ENCODE measurements at places on chromosomes 13 and 19.

GRCh38 chr13:36919833-36920615 is at the start of gene SMAD9:
Gene SMAD9, minus strand, starts transcription at chr13:36920238. Its CDS starts 40,549 bp downstream, at chr13:36879689.
- no peak for DNase-seq

DNA sequence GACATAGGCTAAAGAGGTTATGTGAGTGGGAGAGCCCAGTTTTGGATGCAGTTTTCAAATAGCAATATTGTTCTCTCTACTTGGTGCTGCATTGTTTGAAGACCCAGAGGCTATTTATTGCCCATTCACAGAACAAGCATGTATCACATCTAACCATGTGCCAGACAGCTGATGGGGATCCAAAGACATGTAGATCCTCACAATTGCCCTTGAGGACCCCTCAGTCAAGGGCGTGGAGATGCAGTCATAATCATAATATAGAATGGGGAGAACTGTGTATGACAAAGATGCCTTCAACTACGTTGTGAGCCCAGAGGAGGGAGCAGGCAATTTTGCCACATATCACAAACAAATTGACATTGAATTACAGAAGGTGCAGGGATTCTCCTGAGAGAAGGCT is 70.5 kb downstream of the NHLRC3 start:
- no peak for DNase-seq

DNA sequence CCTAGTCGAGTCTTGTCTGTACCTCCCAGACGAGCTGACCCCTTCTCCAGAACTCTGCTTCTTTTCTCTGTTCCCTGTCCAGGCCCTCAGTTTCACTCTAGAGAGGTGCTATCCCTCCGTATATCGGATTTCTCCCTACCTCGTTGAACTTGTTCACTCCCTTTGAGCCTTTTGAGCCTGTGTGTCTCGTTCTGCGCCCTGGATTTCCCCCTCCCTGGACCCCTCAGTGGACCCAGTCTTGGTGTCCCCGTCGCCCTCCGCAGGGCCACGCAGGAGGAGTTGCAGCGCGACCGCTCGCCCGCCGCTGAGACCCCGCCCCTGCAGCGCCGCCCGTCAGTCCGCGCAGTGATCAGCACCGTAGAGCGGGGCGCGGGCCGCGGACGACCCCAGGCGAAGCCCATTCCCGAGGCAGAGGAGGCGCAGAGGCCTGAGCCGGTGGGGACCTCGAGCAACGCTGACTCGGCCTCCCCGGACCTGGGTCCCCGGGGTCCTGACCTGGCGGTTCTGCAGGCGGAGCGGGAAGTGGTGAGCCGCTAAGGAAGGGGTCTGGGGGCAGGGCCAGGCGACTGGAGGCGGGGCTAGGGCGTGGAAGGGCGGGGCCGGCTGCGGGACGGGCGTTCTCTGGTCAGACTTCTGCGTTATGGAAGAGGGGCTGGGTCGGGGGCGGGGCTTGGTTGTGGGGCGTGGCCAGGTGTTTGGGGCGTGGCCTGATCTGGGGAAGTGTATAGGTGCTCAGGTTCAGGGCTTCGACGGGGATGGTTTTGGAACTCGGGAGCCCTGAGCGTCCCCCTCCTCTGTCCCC is 5.5 kb downstream of the EPS8L1 start:
- DNase-seq = no peak

- no peak for DNase-seq
Measured at GRCh38 chr13:26051231-26051656, 572 bp downstream of the SHISA2 start.

DNA sequence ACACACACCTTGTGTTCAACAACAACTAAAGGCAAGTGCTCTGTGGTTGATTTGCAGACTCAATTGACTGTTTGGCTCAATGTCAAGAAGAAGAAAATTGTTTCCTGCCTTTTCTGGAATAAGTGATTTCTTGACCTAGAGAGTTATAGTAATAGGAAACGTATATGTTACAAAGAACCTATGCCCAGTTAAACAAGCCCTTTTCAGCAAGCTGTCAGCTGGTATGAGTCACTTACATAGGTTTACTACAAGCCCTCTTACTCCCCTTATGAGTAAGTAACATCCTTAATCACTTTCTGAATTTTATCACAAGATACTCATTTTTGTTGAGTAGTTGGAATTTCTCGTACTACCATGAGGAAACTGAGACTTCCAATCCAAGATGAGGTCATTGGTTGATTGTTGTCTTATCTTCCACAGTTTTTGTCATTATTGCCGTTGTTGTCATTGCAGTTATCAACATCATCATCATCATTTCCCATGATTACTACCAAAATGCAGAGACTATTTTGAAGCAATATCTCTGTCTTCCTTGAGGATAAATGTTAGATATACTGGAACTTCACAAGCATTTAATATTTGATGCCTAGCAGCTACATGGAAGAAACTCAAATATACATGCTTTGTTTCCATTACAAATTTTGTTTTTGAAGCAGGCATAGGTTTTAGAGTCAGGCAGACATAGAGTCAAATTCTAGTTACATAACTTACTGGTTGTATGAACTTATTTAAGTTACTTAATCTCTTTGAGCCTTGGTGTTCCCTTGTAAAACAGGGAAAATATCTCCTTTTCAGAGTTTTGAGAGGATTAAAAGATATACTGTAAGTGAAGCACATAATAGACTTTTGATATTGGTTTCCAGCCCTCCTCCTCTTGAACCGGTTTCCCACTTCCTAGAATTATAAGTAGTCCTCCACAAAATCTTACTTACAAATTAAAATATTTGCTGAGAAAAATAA is 106.0 kb downstream of the RAP2A start:
- no peak for DNase-seq

GRCh38 chr13:46062185-46062584 is 9.6 kb upstream of the ZC3H13 start:
- DNase-seq = no peak

GRCh38 chr19:49590971-49591730 is at the start of gene PRR12:
Gene PRR12, plus strand, starts transcription at chr19:49591182. Its CDS starts 473 bp downstream, at chr19:49591655.
- peak; percentile 12 for DNase-seq

- no peak for DNase-seq
Measured at GRCh38 chr19:51317376-51317775, 5.9 kb downstream of the IGLON5 start.

GRCh38 chr13:74229242-74229641 is 95.0 kb upstream of the KLF12 start:
- DNase-seq = no peak

GRCh38 chr13:36520111-36520510 is 87.8 kb downstream of the CCNA1 start:
- DNase-seq = no peak
